Fibroblast of lung (primary cell): ENCODE measurements at places on chromosomes 2 and 18.

DNA sequence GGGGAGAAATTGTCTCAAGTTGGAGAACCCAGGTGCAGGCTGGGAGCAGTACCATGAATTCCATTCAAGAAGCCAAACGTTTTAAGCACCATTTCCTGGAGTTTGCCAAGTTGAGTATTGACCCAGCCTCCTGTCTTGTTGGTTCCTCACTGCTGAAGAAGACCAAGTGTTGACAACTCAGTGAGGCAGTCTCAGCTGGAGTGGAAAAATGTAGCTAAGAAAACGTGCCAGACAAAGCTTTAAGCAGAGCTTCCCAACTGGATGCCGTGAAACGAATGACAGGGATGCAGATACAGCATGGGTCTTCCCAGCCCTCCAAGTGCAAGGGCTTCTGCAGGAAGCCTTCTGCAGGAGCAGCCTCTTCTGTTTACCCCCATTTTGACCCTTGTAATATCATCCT lies 778 bp upstream of the INPP1 start:
- DNase-seq, result no peak

DNA sequence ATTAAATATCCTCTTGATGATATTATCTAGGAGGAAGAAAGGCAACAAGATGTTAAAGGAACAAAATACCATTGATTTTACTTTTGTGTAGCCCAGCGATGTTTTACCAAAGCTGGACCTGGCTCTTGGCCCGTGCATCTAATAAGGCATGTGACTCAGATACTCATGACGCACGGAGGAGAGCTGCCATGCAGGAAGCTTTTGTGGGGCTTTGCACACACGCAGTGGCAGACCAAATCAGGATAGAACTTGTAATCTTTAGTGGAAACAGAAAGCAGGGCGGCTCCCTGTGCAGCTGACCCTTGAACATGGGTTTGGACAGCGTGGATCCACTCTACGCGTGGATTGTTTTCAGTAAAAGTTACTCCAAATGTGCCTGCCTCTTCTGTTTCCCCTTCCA lies 190.0 kb downstream of the NAPG start:
- DNase-seq, result peak; percentile 59

- no peak for DNase-seq
These were observed 37.2 kb upstream of the EVA1A start for GRCh38 chr2:75597949-75598348.

DNA sequence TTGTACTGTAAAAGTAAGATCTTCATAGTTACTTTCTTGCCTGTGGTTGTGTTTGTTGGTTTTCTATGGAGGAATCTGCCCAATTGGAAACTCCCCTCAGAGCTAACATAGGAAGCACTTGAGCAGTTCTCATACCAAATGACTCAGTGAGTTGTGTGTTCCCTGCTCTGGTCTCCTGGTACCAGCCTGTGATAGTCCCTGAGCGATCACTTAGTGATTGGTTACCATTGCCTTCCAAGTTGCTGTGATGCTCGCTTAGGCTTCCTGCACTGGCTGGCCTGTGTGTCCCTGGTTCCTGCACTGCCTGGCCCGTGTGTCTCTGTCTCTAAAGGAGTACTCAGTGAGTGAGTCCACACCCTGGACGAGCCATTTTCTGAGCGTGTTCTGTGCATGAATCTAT lies 133.0 kb downstream of the MAP4K4 start:
- no peak for DNase-seq

DNA sequence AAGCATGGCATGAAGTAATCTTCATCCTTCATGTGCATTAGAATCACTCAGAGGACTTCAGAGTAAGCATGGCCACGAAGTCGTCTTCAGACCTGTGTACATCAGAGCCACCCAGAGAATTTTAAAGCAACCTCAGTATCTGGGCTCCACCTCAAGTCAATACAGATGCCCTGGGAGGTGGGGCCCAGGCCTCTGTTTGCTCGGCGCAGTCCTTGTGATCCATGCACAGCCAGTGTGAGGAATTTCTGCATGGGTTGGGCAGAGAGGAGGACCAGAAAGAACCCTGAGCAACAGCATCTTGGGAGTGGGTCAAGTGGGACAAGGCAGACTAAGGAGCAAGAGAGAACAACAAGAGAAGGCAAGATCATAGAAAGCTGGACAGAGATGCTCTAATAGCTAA lies 220.4 kb upstream of the TMEM200C start:
- DNase-seq, result no peak

GRCh38 chr2:74597410-74597809 lies 42.9 kb downstream of the DOK1 start:
- no peak for DNase-seq

- DNase-seq, result no peak
These were observed 45.6 kb downstream of the KCNIP3 start for GRCh38 chr2:95342556-95343320.

DNA sequence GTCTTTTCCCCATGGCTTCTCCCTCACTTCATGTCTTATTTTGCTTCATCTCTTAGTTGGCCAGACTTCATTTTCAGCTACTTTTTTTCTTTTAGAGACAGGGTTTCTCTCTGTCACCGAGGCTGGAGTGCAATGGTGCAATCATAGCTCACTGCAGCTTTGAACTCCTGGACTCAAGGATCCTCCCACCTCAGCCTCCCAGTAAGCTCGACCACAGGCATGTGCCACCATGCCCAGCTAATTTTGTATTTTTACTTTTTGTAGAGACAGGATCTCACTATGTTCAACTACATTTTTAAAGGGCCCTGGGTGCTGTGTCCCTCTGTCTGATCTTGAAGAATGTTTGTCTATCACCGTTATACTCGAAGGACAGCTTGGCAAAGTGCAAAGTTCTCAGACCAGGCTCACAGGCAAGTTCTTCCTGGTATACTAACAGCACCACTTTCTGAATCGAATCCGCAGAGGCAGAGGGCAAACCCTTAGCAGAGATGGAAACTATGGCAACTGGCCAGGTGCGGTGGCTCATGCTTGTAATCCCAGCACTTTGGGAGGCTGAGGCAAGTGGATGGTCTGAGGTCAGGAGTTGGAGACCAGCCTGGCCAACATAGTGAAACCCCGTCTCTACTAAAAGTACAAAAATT lies 60.9 kb downstream of the SOWAHC start:
- DNase-seq, result no peak

DNA sequence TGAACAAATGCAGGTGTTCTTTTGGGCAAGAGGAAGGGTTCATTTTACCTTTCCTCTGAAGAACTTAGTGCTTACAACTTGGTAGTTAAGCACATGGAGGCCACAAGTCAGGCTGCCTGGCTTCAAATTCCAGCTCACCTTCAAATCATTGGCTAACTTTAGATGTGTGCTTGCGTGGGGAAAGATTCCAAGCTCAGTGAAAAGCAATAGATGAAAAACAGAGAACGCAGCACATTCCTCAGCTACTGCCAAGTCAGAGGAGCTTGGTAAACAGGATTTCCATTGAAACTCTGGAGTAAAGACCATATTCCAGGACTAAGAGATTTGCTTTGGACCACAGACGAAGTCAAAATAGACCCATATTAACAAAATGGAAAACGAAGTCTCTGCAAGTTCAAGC lies 96.3 kb upstream of the ASB18 start:
- DNase-seq, result peak; percentile 41

DNA sequence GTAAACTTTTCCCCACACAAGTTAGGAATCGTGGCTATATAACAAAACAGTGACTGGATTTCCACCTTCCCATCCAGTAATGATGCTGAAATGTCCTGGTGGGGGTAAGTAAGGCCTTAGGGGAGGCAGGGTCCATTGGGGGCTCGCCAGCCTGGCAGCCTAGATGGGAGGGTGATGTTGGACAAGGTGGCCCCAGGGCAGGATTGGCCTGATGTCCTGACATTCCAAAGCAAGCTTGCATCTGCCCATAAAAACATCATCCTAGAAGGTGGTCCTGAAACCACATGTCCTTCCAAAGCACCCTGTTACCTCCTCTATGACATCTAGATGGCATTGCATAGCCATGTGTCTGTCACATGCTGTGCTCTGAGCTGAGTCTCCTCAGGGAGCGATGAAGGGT lies 54.1 kb upstream of the RAB6C start:
- DNase-seq, result no peak

DNA sequence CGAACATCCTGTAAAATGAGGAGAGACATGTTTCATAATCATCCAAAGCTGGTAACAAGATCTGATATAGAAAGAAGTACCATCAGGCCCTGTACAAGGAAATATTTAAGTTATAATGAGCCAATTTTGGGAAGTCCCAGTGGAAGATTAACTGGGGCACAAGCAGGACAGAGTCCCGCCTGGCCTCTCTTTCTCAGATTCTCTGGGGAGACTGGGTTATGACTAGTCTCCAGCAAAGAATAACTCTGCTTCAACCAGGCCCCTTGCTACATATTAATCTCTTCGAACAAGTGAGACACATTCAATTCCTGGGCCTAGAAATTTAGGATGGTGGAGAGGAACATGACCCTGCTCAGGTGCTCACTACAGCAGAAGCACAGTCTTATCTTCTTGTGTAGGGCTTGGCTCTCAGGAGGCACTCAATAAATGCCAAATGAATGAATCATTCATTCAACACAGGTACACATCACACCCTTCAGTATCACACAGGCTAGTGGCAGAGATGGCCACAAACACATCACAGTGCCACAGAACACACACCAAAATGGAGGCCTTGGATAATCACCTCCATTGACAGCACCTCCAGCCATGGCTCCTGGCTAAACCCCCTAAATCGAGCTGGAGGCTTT lies 46.4 kb upstream of the RNF152 start:
- DNase-seq, result no peak

- no peak for DNase-seq
These were observed 135.6 kb downstream of the KLHL14 start for GRCh38 chr18:32637226-32637625.

DNA sequence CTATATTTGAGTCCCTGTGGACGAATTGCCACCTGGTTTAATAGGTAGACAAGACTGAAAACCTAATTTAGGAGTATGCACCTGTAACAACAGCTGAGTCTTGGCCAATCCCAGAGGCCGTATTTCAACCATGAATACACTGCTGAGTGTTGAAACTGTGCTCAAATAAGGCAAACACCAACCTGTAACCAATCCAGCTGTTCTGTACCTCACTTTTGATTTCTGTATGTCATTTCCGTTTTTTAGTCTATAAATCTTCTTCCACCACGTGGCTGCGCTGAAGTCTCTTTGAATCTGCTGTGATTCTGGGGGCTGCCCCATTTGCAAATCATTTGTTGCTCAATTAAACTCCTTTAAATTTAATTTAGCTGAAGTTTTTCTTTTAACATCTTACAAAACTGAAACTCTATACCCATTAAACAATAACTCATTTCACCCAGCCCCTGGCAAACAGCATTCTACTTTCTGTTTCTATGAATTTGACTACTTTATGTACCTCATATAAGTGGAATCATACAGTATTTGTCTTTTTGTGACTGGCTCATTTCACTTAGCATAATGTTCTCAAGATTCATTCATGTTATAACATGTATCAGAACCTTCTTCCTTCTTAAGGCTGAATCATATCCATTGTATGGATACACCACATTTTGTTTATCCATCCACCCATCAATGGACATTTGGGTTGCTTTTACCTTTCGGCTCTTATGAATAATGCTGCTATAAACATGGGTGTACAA lies 7.5 kb upstream of the YPEL5 start:
- DNase-seq, result no peak
